ENCODE measurements at places on chromosomes 3 and 15. TPM values are rescaled to one million over a fixed set of nuclear protein-coding genes. Genes with fewer than 3 reads are reported as not detected.

The NAALADL2 gene
- 5.4 TPM for total RNA-seq

The PCLAF gene
- 49.4 TPM for total RNA-seq

The NPTN gene
- 51.4 TPM for total RNA-seq

The LOXL1 gene
- total RNA-seq: 9.5 TPM

The DAZL gene
- not detected for total RNA-seq

The LINGO1 gene
- 1.2 TPM for total RNA-seq

The CISH gene
- 1.4 TPM for total RNA-seq

GRCh38 chr3:114127517-114127916 lies 51.3 kb downstream of the DRD3 start:
- ATAC-seq: no peak

- ATAC-seq: no peak
These were observed 11.1 kb downstream of the SIAH2 start for GRCh38 chr3:150751781-150752263.

GRCh38 chr3:13275376-13276005 lies 144.6 kb downstream of the NUP210 start:
- ATAC-seq: no peak

All from motor neuron (in vitro differentiated cells).